ENCODE measurements at places on chromosomes 5 and 9.

GRCh38 chr9:68895741-68896478 is 118.0 kb downstream of the PRKACG start:
- no peaks in the 10 kb centered on the region for H3K4me1 ChIP-seq
- no peak for DNase-seq
- no peak overlapping the region for H3K27ac ChIP-seq
- no peaks in the 10 kb centered on the region for H3K36me3 ChIP-seq
- no peak overlapping the region for H3K4me3 ChIP-seq

- H3K36me3 ChIP-seq: no peaks in the 10 kb centered on the region
- no peak for DNase-seq
- no peak overlapping the region for H3K4me3 ChIP-seq
- no peak overlapping the region for H3K27ac ChIP-seq
- no peaks in the 10 kb centered on the region for H3K27me3 ChIP-seq
Measured at GRCh38 chr5:80884929-80885328, 75.2 kb upstream of the RASGRF2 start.

GRCh38 chr9:123642291-123643278 is 286.6 kb downstream of the CRB2 start:
- no peak overlapping the region for H3K27ac ChIP-seq
- no peaks in the 10 kb centered on the region for H3K27me3 ChIP-seq
- peak; percentile 26 for DNase-seq
- H3K4me3 ChIP-seq: no peak overlapping the region
- no peaks in the 10 kb centered on the region for H3K36me3 ChIP-seq

- no peak for DNase-seq
- H3K36me3 ChIP-seq: no peaks in the 10 kb centered on the region
- no peak overlapping the region for H3K27ac ChIP-seq
- H3K4me1 ChIP-seq: no peaks in the 10 kb centered on the region
Measured at GRCh38 chr5:99004960-99005359, 76.2 kb upstream of the CHD1 start.

DNA sequence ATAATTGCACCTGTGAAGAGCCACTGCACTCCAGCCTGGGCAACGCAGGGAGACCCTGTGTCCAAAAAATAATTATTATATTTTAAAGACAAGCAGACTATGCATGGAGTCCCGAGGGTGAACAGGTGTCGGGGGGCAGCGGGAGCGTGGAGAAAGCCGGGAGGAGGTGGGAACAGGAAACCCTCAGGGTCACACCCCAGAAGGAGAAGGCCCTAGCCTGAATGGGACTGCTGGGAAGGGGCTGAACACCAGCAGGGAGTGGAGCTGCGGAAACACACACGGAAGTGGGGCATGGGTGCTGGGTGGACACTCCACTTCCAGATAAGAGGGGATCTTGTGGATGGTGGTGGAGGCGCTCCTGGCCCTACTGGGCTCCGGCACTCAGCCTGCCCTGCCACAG is 12.8 kb downstream of the SURF6 start:
- no peak for DNase-seq
- H3K36me3 ChIP-seq: no peaks in the 10 kb centered on the region
- no peaks in the 10 kb centered on the region for H3K27me3 ChIP-seq
- no peak overlapping the region for H3K27ac ChIP-seq
- no peak overlapping the region for H3K4me3 ChIP-seq
- no peaks in the 10 kb centered on the region for H3K4me1 ChIP-seq

DNA sequence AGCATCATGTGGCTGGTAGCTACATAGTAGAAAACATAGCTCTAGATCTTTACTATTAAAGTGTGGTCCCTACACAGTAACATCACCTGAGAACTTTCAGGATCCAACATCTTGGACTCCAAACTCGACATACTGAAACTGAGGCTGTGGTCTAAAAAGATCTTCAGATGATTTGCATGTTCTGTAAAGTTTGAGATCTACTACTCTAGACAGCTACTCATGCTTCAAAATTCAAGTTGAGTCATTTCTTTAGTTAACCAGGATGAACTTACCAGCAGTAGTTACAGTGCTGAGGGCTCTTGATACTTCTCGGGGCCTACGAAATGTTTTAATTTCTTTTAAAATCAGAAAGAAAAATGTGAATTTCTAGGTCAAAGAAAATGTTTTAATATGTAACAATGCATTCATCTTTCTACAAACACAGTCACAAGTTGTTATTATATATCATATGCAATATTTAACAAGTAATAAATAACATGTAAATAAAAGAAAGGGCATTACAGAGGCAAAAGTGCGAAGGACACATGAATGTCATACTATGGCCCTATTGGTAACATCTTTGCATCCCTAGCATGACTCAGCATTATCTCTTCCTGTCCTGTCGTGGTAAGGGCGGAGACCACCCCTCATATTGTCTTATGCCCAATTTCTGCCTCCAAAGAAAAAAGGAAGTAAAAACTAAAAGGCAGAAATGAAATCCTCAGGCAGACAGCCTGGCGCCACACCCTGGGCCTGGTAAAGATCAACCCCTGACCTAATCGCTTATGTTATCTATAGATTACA is 563.9 kb upstream of the TLE4 start:
- no peak for DNase-seq
- no peaks in the 10 kb centered on the region for H3K4me1 ChIP-seq
- no peak overlapping the region for H3K4me3 ChIP-seq
- no peaks in the 10 kb centered on the region for H3K27me3 ChIP-seq
- no peak overlapping the region for H3K27ac ChIP-seq

DNA sequence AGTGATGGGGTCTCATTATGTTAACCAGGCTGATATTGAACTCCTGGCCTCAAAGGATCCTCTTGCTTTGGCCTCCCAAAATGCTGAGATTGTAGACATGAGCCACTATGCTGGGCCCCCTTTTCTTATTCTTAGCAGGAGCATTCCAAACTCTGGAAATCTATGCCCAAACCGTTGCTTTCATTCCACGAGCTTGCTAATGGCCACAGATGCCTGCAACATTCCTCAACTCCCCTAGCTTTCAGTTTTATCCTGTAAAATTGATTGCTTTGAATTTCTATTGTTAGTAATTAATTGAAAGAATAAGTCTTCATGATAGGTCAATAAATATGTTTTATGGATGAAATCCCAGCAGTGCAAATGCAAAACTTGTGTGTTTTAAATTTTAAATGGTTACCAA is 564.8 kb upstream of the WWC1 start:
- H3K4me1 ChIP-seq: no peaks in the 10 kb centered on the region
- no peak overlapping the region for H3K4me3 ChIP-seq
- H3K36me3 ChIP-seq: no peaks in the 10 kb centered on the region
- no peak for DNase-seq
- no peak overlapping the region for H3K27ac ChIP-seq
- no peaks in the 10 kb centered on the region for H3K27me3 ChIP-seq

DNA sequence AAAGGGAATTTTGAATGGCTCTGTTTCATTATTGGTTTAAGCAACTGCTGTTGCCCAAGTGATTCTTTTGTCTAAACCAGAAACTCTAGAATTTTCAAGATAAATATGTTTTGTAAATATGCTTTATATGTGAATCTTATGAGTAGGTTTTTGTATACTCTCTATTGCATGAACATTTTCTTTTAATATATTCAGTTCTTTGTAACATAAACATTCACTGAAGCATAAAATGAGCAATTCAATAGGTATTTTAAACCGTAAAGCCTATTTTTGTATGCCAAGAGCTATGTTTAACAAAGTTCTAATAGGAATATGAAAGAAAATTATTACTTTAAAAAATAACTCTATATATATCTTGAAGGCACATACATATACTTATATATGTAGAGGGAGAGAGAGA is 293.1 kb downstream of the PSAT1 start:
- H3K27me3 ChIP-seq: no peaks in the 10 kb centered on the region
- H3K36me3 ChIP-seq: no peaks in the 10 kb centered on the region
- no peak overlapping the region for H3K4me3 ChIP-seq
- no peak overlapping the region for H3K27ac ChIP-seq
- DNase-seq: no peak
- H3K4me1 ChIP-seq: no peaks in the 10 kb centered on the region

GRCh38 chr5:135829179-135829578 is 5.3 kb upstream of the SLC25A48 start:
- H3K36me3 ChIP-seq: no peaks in the 10 kb centered on the region
- H3K4me3 ChIP-seq: no peak overlapping the region
- DNase-seq: no peak
- no peak overlapping the region for H3K27ac ChIP-seq

DNA sequence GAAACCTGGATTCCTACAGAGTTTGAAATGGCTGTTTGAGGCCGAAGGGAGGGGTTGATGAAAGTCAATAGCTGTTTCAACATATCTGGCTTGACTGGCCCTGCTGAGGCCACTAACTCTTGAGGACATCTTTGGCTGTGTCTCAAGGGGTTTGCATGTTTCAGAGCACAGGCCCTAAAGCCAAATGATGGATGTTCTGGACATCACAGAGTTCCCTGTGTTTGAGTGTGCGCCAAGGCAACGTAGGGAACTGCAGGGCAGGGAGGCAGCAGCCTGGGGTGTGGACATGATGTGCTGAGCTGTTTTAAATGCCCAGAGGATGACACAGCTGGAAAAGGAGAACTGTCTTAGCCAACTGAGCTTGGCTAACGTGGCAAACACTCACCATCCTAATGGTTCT is 89.6 kb downstream of the RAPGEF1 start:
- DNase-seq: no peak
- no peaks in the 10 kb centered on the region for H3K27me3 ChIP-seq
- H3K4me1 ChIP-seq: no peaks in the 10 kb centered on the region
- no peaks in the 10 kb centered on the region for H3K36me3 ChIP-seq

DNA sequence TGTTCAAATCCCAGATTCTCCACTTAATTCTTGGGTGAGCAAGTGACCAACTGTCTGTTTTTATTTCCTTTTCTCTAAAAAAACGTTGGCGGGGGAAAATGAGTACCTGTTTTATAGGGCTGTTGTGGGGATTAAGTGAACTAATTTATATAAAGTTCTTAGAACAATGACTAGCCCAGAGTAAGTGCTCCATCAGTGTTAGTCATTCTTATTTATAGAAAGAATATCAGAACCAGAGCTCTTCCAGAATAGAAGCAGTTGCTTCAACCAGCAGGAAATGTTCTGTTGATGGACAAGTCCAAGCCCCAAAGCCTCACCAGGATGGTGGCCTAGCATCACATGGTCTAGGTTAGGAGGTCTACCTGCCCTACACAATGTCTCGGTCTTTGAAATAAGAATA is 379.2 kb downstream of the ACTL7B start:
- H3K4me1 ChIP-seq: peaks cover 7% of the 10 kb centered on the region
- H3K27ac ChIP-seq: no peak overlapping the region
- no peaks in the 10 kb centered on the region for H3K36me3 ChIP-seq
- no peak for DNase-seq
- H3K4me3 ChIP-seq: no peak overlapping the region

DNA sequence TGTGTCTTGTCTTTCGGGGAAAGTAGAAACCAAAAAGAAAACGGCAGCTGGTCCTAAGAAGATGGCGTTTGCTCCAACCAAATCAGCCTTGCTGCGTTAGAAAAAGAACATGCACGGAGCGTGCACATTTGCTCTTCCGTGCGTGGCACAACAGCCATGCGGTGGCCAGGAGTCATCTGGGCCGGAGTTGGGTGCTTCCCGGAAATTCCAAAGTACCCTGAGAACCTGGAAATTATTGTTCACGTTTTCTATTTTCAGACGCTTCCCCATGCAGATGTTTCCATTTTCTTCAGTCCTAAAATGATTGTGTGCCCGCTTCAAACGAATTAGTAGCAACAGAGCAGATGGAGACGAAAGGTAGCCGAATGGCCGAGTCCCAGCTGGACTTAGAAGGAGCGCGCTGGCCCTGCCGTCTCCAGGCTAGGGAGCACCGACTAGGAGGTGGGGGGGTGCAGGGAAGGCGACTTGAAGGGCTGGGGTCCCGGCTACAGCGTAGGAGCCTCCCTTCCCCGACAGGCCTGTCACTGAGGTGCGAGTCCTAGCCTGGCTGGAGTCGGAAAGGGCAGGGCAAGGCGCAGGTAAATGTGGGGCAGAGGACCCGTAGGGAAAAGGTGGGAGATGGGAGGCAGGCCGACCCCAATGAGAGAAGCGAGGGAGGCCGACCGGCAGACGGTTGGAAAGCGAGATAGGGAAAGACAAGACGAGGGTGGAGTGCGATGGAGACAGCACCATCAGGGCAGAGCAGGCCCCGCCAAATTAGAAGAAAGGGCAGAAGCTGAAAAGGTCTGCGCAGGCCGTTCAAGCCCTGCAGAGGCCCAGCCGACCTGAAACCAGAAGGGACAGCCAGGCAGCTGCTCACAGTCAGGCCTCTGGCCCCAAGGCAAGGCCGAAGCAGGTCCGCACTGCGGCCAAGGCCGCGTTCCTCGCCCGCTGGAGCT is 1.4 kb downstream of the BARX1 start:
- H3K27me3 ChIP-seq: peaks cover 75% of the 10 kb centered on the region
- no peak for DNase-seq
- H3K4me3 ChIP-seq: no peak overlapping the region

DNA sequence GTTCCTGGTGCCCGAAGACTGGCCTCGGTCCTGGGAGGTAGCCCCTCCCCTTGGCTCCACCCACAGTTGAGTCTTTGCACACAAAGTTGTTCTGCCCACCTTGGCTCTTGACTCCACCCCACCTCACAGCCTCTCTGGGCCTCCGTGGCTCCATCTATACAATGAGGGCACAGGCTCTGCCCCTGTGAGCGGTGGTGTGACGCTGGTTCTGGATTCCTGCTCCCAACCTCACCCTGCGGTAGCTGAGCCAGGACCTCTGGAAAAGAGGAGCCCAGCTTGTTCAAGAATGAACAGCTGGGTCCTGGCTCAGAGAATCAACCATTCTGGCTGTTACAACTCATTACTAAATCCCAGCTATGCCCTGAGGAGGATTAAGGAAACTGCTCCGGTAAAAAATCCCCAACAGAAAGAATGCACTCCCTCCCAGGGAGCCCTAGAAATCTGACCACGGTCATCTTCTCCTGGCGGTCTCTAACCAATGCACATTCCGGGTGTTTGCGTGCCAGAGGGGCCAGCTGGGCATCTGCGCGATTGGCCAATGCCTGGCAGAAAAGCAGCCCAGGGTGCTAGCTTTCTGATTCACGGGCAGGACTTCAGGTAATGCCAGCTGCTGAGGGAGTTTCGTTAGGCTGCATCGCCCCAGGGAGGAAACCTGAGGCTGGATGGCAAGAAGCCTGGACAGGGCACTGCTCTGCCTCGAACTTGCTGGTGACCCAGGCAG is 9.9 kb upstream of the GRHPR start:
- H3K36me3 ChIP-seq: no peaks in the 10 kb centered on the region
- H3K4me1 ChIP-seq: no peaks in the 10 kb centered on the region
- H3K27ac ChIP-seq: no peak overlapping the region
- no peaks in the 10 kb centered on the region for H3K27me3 ChIP-seq
- DNase-seq: no peak

DNA sequence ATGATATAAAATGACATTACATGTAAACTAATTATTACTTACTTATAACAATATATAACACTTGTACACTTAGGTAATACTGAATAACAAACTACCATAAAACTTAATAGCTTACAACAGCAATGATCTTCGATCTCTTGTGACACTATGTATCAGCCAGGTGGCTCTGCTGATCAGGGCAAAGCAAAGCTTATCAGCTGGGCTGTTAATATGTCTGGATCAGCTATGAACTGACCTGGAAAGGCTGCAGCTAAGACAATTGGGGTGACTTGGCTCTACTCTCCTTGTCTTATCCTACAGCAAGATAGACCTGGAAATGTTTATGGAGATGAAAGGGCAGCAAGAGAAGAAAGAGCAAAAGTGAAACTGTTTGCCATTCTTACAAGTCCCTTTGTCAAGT is 511.3 kb downstream of the TLR4 start:
- no peak overlapping the region for H3K4me3 ChIP-seq
- no peaks in the 10 kb centered on the region for H3K36me3 ChIP-seq
- no peaks in the 10 kb centered on the region for H3K4me1 ChIP-seq
